Nephron progenitor cell (in vitro differentiated cells): ENCODE measurements at places on chromosomes 3 and 15.

- DNase-seq = no peak
These were observed 15.9 kb downstream of the VILL start for GRCh38 chr3:38006445-38006995.

- DNase-seq = no peak
These were observed 33.4 kb upstream of the XRN1 start for GRCh38 chr3:142481196-142481595.

DNA sequence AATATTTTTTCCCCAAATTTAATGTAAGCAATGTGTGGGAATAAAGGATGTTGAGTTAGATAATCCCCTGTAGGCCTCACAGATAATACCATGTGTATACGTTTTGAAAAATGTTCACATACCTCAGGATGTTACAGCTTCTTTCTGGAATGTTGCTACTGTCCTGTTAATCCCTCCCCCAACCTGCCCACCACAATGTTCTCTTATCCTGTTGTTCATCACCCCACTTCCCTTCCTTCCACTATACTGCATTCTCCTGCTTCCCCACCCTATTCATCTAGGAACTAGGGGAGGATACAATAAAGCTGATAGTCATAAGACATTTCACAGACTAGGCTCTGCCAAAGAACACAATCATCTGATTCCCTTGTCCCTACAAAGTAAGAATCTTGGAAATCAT lies 92.1 kb downstream of the IGF2BP2 start:
- DNase-seq = no peak

DNA sequence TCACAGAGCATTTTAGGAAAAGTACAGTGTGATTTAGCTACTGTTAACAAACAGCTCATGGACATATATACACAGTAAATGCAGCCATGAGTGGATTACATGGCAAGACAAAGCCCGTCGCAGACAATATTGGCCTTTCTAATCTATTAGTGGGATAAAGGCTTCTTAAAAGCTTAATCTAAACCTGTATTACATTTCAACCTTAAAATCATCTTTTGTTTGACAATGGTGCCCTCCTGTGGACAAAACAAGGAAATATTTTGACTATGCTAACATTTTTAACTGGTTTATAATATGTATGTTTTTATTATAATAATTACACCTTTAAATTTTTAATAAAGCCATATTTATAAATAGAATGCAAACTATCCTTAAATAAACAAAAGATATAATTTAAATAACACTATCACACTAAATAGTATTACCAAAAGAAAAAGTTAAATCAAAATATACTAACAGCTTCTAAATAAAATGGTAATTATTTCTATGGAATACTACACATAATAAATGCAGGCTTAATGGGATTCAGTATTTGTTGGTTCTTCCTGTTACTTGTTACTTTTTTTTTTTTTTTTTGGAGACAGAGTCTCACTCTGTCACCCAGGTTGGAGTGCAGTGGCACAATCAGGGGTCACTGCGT lies 38.6 kb downstream of the TAFA4 start:
- DNase-seq = no peak

GRCh38 chr3:50174517-50174895 lies 16.9 kb upstream of the GNAT1 start:
- no peak for DNase-seq
